Stimulated activated CD4-positive, alpha-beta T cell treated with anti-CD3 and anti-CD28 coated beads, Interleukin-2, amount 100 ng/mL, for 4 hours (primary cell): ENCODE measurements at places on chromosomes 3 and 15.

DNA sequence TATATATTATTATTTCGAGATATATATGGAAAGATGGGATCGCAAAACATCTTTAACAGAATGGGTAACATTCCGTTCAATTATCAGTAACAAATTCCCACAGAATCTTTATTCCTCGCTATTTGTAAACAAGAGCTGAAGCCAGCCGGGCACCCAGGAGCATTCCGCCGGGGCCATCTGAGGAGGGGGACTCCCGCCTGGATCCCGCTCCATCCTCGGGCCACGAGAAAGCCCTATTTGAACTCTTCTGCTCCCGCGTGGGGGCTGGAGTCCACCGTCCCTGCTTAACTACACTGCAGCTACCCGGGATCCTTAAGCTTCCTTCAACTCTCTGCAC lies 687 bp downstream of the GPR176 start:
- DNase-seq: no peak

- DNase-seq: no peak
Measured at GRCh38 chr3:183254487-183255347, 1.7 kb downstream of the B3GNT5 start.

DNA sequence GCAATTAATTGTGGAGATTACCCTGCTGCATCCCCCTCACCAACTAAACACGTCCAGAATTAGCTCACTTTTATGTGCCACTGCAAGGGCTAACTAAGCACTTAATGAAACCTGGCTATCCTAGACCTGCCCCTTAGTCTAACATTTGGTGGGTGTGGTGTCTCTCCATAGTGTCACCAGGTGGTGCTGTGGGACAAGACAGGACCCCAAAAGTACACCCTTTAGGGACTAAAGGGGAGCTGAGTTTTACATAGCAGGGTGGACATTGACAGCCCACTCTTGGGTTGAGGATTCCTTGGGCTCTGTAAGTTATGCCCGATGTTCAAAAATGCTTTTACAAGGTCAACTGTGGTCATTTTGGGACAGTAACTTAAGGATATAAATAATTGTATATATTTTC lies 5.7 kb downstream of the DUT start:
- DNase-seq: no peak

GRCh38 chr15:62606376-62607113 lies 436.0 kb upstream of the TPM1 start:
- DNase-seq: no peak

- no peak for DNase-seq
Measured at GRCh38 chr3:99394831-99395778, 243.3 kb upstream of the COL8A1 start.

GRCh38 chr3:182710557-182711157 lies 82.6 kb upstream of the ATP11B start:
- DNase-seq: no peak

- DNase-seq: no peak
Measured at GRCh38 chr15:68785541-68785940, 35.2 kb downstream of the ANP32A start.

GRCh38 chr3:106540743-106541142 lies 671.9 kb upstream of the CBLB start:
- no peak for DNase-seq

DNA sequence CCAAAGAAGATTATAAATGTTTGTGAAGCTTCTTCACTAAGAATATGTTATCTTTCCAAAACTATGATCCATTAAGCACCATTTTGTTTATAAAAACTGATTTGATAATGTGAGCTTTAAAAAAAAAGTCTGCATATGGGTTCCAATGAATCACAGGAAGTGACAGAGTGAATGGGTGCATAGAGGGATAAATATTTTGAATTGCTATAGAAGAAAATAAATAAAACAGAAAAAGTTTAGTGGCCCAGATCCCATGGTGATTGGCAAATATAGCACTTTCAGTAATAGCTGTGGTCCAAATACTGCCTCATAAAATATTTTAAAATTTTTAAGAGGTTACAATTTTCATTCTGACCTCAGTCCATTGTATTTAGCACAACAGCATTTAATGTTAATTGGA lies 19.2 kb downstream of the CPA3 start:
- DNase-seq: no peak

DNA sequence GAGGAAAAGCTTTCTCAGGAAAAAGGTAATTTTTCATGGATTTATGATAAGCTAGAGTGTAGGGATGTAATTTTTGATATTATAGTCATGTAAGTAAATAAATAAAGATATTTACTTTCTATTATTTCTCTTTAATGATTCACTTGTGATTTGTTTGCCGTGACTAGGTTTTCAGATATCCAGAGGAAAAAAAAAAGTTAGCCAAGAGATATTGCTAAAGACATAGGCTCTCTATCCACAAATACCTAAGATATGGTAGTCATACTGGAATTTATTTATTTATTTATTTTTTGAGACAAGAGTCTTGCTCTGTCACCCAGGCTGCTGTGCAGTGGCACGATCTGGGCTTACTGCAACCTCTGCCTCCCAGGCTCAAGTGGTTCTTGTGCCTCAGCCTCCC lies 59.9 kb downstream of the AP4E1 start:
- DNase-seq: no peak

DNA sequence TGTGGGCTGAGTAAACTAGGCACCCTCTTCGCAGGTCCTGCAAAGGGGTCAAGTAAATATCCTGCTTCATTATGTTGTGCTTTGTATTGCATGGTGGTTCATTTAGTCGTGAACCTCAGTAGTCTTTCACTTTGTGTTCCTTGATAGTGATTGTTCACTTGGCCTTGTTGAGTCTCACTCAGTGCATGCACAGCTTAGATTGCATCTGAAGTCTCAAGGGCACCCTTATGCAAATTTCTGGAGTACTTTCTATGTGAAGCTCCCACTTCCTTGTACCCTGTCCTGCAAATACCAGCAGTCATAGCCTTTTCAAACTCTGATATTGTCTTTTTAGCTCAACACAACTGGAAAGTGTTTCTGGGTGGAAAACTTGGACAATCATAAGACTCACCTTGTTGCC lies 519.2 kb downstream of the NAALADL2 start:
- no peak for DNase-seq

DNA sequence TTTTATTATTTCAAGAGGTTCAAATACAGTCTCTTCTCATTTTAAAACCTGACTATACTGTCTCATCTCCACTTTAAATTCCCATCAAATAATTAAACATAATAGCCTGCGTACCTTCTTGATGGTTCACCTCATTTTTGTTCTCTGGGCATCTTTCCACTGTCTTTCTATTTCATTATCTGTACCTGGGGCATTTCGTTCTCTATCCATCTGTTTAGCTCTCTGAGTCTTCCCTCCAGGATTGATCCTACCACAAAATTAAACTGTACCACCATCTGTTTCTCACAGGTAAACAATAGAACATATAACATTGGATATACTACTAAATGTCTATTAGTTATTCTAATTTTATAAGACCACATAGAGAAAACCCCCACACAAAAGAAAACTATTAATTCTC lies 1331.4 kb downstream of the NSUN3 start:
- no peak for DNase-seq

DNA sequence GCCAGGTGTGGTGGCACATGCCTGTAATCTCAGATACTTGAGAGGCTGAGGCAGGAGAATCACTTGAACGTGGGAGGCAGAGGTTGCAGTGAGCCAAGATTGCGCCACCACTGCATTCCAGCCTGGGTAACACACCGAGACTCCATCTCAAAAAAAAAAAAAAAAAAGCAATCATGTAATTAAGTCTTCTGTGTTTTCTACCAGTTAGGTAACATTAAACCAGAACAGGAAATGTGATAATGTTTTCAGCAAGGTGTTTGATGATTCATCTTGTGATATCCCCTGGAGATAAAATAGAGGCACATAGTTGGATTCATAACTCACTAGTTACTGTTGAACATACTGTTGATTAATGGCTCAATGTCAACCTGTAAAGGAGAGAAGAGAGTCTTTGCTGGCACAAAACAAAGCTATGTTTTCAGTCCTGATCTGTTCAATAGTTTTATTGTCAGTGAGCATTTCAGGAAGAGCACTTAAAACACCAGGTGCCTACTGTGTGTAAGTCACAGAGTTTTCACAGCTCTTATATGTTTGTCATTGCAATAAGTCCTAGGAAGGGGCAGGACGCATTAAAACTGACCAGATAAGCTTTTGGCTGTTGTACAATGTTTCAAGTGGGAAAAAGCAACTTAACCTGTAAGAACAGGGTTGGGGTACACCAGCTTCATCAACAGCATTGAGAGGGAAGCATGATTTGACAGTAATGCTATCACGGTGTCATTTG lies 19.5 kb downstream of the DNAJB11 start:
- DNase-seq: no peak

DNA sequence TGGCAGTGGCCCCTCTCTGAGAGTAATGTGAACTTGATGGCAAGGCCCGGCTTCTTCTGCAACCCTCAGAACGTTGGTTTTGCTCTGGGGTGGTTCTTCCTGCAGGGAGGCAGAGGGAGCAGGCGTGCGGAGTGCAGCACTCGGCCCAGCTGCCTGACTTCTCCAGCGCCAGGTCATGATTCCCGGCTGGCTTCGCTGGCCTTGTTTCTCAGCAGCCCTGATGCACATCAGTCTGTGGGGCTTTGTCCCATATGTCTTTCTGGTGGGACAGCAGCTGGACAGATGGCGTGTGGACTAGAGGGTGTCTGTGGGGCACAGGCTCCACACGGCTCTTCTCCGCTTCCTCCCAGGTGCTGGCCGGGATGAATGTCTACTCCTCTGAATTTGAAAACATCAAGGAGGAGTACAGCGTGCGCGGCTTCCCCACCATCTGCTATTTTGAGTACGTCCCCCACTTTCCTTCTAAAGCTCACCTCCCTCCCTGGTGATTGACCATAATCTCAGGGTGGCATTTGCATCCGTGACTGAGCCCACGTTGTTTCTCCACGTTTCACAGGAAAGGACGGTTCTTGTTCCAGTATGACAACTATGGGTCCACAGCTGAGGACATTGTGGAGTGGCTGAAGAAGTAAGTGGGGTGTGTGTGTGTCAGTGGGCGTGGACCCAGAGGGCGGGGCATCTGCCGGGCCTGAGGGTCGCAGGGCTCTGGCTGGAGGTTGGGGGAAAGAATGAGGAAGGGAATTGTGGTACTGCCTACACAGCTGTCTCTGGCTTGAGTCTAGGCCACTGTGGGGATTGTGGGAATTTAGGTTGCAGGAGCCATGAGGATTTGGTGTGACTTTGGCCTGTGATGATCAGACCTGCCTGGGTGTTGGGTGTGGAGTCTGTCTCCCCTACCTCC lies 57.1 kb downstream of the PDIA5 start:
- DNase-seq: no peak

DNA sequence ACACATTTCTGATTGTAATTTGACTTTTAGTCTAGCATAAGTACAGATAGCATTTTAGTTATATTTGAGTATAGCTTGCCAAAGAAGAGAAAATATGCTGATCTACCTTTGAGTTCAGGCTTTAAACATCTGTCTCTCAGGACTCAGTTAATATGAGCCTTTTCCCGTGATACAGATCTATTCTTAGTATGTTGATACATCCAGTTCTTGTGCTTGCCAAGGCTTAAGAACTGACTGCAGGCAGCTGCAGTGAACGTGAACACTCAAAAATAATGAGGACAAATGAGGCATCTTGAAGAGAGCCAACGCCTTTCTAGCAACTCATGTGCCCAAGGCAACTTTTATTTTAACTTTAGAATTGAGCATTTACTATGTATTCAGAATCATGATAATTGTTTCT lies 325.5 kb downstream of the SI start:
- DNase-seq: no peak

DNA sequence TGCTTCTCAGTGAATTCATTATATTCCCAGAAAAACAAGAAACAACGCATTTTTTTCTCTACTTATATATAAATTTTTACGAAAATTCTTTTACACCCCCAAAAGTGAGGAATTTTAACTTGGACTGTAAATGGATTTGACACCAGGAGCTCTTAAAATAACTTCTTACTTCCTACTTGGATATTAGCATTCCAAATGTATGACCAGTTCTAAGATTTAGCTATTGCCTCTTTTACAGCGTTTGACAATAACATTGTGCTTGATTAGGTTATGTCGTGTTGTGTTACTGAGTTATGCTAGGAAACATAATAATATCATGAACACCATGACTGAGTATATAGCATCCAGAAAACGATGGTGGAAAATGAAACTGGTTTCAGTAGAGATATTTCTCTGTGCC lies 177.0 kb downstream of the CNTN6 start:
- DNase-seq: no peak

DNA sequence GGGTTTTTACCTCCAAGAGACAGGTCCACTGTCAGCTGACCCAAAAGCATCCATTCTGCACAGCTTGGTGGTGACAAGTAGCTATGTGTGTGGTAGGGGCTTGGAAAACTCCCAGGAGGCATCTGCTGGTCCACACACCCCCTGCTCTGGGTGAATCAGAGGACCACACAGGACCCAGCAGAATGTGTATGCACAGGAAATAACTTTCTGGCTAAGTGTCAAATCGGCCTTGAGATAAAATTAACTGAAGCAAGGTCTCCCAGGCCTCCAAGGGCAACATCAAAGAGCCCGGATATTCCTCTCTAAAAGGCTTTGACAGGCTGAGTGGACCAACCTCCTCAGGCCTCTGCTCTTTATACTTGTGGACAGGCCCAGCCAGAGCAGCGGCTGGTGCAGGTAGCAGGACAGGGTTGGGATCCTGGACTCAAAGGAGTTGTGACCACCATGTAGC lies 66.5 kb downstream of the CTNNB1 start:
- DNase-seq: no peak

- no peak for DNase-seq
Measured at GRCh38 chr3:138438896-138439295, 4.5 kb downstream of the ESYT3 start.

- no peak for DNase-seq
Measured at GRCh38 chr3:180980611-180981010, 8.9 kb downstream of the DNAJC19 start.

GRCh38 chr3:23710555-23710954 lies 95.2 kb upstream of the UBE2E1 start:
- no peak for DNase-seq

DNA sequence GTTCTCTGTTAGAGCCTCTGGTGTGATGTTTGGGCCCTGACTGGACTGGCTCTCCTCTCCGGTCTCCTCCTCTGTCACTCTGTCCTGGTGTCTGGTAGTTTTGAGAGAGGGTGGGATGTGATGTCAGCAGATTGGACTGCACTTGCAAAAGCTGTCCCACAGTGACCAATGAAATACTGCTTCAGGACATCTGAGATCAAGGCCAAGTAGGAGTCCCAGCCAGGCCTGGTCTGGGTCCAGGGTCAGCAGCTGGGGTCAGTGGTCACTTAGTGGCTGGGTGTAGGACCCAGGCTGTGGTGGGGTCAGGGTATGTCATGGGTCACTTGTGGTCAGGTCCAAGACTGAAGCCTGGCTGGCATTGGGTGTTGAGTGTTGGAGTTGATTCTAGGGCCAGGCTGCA lies 20.9 kb downstream of the ALDH1L1 start:
- DNase-seq: no peak

GRCh38 chr3:184688251-184688881 lies 23.5 kb downstream of the MAGEF1 start:
- no peak for DNase-seq
